Activated B cell treated with CpG ODN at 0.5 μM for 24 hours (primary cell): ENCODE measurements at places on chromosomes 3 and 15.

- DNase-seq, result no peak
Observed at GRCh38 chr3:43198791-43199644, 87.3 kb upstream of the SNRK start.

DNA sequence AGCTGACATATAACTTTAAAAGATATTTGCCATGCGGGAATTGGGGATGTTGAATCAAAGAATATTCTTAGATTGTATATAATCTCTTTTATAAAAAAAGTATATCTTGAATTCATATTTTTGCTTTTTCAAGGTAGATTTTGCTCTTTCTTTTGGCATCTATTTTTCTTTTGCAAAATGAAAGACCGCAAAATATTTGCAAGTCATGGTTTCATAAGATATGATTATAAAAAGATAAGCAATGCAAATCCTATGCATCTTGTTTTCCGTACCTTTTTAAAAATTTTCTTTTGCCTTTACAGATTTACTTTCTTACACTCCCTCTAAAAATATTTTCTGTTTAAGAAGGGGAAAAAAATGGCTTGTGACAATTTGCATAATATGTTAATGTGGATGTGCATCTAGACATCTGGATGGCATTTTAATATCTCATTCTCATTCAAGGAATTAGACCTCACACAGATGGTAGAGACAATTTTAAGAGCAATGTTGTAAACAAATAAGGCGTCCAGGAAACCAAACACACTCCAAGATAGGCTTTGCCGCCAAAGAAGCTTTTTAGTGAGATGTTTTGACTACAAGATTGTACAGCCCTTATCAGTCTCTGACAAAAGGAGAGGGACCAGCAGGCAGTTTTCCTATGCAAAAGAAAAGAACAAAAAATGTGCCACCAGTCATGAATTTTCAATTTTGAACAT lies 371.1 kb downstream of the CHL1 start:
- no peak for DNase-seq

GRCh38 chr3:178802259-178802658 lies 266.0 kb downstream of the KCNMB2 start:
- DNase-seq, result no peak

DNA sequence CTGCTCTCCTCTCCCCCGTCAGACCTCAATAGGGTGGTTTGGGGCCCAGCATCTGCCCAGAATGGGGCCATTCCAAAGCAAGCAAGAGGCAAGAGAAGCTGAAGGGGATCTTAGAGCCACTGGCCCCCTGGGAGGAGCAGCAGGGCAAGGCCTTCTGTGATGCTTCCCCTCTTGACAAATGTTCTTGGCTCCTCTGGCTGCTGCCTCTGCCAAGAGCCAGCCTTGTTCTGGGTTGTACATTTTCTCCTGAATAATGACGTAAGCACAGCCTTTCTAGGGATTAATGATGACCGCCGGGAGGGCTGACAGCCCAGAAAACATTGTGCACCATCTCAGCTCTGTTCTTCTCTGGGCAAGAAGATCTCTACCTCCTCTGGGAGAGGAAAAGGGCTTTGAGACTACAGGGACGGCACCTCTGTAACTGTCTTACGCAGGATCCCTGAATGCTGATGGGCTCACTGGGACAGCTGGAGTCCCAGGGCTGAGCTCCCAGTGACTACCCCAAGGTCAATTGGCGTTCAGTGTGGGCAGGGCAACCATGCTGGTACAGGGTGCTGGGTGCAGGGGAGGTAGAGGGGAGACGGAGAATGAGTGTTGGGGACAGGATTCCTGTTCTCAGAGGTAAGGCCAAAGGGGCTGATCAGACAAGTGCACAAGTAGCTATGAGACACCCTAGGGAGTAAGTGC lies 253.3 kb downstream of the FAM43A start:
- no peak for DNase-seq
